ENCODE measurements at places on chromosomes 2 and 18. TPM values are rescaled to one million over a fixed set of nuclear protein-coding genes. Genes with fewer than 3 reads are reported as not detected.
A peak's percentile ranks its signal among the peaks of the same experiment; 100 is the strongest.

SLC16A14 gene
- polyA plus RNA-seq: 1.3 TPM

DNA sequence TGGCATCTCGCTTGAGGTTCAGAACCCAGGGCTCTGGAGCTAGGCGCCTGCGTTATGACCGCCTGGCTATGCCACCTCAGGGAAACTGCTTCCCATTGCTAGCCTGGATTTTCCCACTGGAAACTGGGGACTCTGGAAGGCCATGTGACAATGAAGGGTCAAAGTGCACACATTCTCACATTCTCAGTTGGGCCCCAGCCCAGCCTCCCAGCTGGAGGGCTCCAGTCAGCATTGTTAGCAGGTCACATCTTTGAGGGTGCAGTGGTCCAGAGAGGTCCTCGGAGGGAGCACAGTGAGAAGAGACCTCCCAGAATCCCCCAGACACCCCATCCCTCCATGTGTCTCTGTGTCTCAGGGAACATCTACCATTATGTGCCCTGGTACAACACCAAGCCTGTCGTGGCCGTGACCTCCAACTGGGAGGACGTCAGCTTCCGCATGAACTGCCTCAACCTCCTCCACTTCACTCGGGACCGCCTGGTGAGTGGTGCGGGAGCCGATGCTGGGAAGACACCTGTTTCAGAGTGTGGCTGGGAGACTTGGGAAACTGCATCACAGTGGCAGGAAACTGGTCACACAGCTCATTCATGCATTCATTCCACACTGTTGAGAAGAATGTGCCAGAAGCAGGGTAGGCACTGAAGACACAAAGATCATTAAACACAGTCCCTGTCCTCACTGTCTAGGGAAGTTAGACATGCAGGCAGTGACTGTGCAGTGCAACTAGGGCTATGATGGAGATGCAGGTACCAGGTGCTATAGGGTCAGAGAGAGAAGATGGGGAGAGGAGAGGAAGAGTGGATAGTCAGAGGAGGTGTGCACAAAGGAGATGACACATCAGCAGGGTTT lies 41.6 kb downstream of the FER1L5 start:
- peak; percentile 34 for DNase-seq

DYNAP gene
- 0.79 TPM for polyA plus RNA-seq

- DNase-seq: no peak
These were observed 1.6 kb downstream of the ATOH8 start for GRCh38 chr2:85755122-85756027.

DNA sequence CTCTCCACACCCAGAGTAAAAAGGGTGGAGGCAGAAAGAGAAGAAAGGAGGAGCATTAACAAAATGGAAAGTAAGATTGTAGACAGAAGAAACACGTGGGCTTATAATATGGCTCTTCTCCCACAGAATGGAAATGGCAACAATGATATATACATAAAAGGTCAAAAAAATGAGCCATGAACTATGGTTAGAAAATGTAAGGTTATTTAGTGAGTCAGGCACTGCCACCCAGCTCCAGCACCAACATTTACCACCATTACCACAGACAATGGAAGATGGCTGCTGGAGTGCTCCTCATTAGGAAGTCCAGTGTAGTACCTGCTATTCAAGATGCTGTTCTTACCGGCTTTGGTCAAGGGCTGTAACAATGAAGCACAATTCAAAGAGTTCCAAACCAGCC lies 258.0 kb downstream of the ZEB2 start:
- no peak for DNase-seq

QPCT gene
- polyA plus RNA-seq: 0.81 TPM

DNA sequence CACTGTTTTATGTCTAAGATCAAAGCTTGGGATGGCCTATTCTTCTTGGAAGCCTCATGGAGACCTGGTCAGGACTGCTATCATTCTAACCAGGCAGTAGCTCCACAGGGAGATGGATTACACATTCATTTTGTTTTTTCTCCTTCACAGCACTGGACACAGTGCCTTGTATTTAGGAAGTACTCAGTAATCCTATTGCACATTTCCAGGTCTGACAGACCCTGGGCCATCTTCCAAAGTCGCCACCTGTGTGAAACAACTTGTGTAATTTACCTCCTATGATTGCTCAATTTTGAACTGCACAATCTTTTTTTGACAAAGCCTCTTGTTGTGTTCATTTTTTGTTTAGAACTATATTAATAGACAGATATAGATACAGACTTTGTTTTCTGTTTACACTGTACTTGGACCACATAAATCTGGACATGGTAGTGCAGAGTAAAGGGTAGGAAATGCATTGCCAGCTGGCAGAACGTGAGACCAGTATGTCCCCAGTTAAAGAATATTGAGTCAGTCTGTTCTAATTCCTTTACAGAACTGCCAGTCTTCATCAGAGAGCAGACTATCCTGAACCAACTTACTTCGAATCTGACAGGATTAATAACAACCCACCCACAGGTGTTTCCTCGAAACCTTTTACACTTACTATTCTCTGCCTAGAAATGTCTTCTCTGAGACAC lies 277.8 kb upstream of the CYRIA start:
- no peak for DNase-seq

TXNDC2 gene
- polyA plus RNA-seq: 0.41 TPM

HOXD1 gene
- polyA plus RNA-seq: not detected

DNA sequence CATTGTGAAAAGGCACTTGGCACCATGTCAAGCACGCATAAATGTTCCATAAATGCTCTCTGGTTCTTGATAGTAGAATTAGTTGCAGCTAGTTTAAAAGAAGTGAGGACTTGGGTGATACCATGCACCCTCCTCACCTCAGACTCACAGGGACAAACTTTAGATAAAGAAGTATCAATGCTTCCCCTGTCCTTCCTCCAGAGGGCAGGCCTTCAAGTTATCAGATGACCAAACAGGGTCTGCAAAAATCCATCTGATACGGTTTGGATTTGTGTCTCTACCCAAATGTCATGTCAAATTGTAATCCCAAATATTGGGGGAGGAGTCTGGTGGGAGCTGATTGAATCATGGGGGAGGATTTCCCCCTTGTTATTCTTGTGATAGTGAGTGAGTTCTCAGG lies 54.1 kb downstream of the C1QL2 start:
- no peak for DNase-seq

GRCh38 chr2:182890773-182891378 lies 24.4 kb upstream of the FRZB start:
- DNase-seq: no peak

GRCh38 chr2:15200581-15200980 lies 360.6 kb downstream of the NBAS start:
- no peak for DNase-seq

CDH20 gene
- 1.3 TPM for polyA plus RNA-seq

DNA sequence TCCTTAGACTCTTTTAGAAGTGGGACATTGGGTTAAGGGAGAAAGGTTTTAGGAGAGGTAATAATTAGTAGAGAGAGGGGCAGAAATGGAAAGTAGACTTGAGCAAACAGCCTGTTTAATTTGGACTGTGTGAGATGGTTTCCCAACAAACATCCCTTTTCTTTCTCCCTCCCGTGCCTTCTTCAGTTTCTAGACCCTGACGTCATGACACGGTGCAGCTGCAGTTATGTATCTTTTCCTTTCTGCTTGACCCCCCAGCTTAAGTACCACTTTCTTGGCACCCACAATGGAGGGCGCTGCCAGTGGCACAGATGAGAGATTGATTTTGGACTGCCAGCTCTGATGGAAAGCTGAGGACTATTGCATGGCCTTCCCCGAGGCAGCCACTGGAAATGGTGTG lies 86.9 kb upstream of the FAM136A start:
- DNase-seq: no peak

DNA sequence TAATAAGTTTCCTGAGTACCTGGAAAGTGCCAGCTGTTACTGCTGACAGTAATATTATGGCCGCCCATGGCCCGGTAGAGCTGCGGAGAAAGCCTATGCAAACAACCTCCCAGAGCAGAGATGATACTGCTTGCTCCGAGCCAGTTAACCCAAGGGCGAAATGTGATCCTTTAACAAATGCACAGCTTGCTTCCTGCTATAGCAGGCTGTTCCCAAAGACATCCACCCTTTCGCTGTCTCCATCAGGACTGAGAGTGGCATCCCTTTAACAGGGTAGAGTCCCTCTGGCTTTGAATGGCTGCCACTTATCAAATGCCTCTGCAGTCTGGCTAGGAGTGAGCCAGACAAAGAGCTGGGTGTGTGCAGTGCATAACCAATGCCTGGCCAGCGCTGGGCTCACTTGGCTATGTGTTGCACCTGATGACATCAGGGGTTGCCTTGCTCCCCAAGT lies 69.7 kb upstream of the DAPL1 start:
- peak; percentile 24 for DNase-seq

SNORC gene
- 7.5 TPM for polyA plus RNA-seq

Measured in hepatocyte (in vitro differentiated cells).